ENCODE measurements at places on chromosomes 5 and 9.

DNA sequence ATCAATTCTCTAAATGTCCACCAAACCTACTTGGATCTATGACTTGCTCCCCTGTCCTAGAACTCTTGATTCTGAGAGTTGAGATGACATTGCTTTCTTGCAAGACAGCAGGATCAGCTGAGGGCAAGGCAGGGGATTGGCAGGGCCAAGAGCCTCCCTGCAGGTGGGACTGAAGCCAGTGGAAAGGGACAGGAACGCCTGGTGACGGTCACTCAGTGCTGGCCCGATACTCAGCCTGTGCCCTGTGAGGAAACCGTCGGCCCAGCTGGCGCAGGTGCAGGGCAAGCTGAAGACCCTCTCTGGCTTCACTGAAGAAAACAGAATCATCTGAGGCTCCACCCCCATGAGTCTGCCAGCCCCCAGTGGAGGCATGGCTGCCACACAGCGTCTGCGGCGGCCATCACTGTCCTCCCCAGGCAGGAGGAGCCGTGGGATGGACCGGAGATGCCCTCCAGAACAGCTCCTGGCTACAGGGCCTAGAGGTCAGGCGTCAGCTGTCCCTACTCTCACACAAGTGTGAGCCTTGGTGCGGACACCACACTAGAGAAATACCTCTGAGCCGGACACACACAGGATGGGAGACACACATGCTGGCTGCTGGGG, 14.7 kb downstream of the UBAC1 start:
- DNase-seq = no peak

DNA sequence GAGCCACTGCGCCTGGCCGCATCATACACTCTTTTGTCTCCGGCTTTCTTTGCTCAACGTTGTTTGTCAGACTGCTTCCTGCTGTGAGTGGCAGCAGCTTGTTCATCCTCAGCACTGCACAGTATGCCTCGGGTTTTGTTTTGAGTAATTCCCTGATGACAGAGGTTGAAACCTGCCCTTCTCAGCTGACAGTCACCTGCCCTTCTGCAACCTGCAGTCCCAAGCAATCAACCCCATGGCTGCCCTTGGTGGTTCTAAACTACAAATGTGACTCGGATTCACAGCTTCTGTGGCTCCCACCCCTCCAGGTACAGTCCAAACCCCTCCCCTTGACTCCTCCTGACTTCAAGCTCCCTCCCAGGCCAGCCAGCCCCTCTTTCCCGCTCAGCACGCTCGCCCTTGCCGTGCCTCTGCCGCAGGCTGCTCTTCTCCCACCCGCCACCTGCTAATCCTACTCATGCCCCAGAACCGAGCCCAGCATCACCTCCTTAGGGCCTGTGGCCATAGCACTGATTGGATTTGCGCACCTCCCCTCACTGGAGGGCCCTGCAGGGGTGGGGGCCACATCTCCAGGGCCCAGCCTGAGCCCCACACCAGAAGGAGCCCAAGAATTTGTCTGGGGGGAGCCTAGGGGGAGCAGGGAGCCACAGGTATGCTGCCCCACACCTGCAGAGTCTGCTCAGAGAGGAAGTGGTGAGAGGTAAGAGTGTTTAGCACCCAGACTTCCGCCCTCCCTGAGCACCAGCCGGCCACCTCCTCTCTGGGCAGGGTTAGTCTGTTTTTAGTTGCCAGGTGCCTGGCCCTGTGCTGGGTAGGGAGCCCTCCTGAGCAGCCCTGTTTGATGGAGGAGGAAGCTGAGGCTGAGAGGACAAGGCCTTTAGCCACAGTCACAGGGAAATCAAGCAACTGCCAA, 10.1 kb downstream of the EEIG1 start:
- no peak for DNase-seq

GRCh38 chr5:79436224-79436623, 77.7 kb downstream of the HOMER1 start:
- DNase-seq = no peak

- no peak for DNase-seq
These were observed 59.3 kb downstream of the ASTN2 start for GRCh38 chr9:117355542-117355941.

- DNase-seq = no peak
These were observed 33.8 kb upstream of the DTWD2 start for GRCh38 chr5:119022017-119022745.

GRCh38 chr9:22009506-22009867, 382 bp upstream of the CDKN2B start:
- DNase-seq = no peak

Measured in WTC11 (cell line).